ENCODE measurements at places on chromosomes 1 and 21. TPM values are rescaled to one million over a fixed set of nuclear protein-coding genes. Genes with fewer than 3 reads are reported as not detected.

GRCh38 chr1:76140227-76140626 lies 65.7 kb downstream of the ST6GALNAC3 start:
- H3K4me1 ChIP-seq, result no peaks in the 10 kb centered on the region
- no peaks in the 10 kb centered on the region for H3K27me3 ChIP-seq
- H3K36me3 ChIP-seq, result no peaks in the 10 kb centered on the region
- no peak for DNase-seq

The ADAMTS5 gene
- total RNA-seq, result not detected

DNA sequence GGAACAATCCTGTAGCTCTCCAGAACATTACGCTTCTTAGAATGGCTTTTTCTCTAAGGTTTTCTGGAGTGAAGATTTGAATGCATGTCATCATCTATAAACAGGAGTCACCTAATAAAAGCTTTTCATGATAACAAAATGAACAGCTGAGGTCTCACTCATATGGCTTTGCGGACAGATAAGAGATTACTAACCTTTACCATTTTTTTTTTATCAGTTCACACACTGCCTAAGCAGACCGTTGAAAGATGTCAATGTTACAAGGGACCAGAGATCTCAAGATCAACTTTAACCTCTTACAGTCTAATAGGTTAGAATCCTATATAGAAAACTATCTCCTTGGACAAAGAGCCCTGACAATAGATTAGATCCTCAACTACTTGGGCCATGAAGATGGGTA lies 41.4 kb downstream of the SCMH1 start:
- no peak for DNase-seq
- no peaks in the 10 kb centered on the region for H3K27me3 ChIP-seq
- H3K4me3 ChIP-seq, result no peak overlapping the region
- H3K27ac ChIP-seq, result no peak overlapping the region
- peaks cover 20% of the 10 kb centered on the region for H3K36me3 ChIP-seq
- no peaks in the 10 kb centered on the region for H3K4me1 ChIP-seq

- H3K4me3 ChIP-seq, result no peak overlapping the region
- H3K36me3 ChIP-seq, result no peaks in the 10 kb centered on the region
- no peak for DNase-seq
These were observed 134.7 kb downstream of the ST6GALNAC3 start for GRCh38 chr1:76209238-76209637.

The CD52 gene
- total RNA-seq, result 217 TPM

- no peak overlapping the region for H3K27ac ChIP-seq
- peak overlapping the region; percentile 43 for H3K4me3 ChIP-seq
- DNase-seq, result peak; percentile 44
- peaks cover 23% of the 10 kb centered on the region for H3K27me3 ChIP-seq
These were observed 18.5 kb upstream of the SAMD11 start for GRCh38 chr1:905071-905749.

The STK40 gene
- 51.3 TPM for total RNA-seq

The TTC4 gene
- total RNA-seq, result 34.4 TPM

GRCh38 chr1:151199873-151200581 lies 1.7 kb downstream of the PIP5K1A start:
- H3K36me3 ChIP-seq, result peaks cover 34% of the 10 kb centered on the region
- H3K4me3 ChIP-seq, result peak overlapping the region; percentile 98
- DNase-seq, result peak; percentile 51
- peaks cover 41% of the 10 kb centered on the region for H3K4me1 ChIP-seq
- peak overlapping the region; percentile 100 for H3K27ac ChIP-seq
- H3K27me3 ChIP-seq, result no peaks in the 10 kb centered on the region

The PLD5 gene
- total RNA-seq, result not detected

DNA sequence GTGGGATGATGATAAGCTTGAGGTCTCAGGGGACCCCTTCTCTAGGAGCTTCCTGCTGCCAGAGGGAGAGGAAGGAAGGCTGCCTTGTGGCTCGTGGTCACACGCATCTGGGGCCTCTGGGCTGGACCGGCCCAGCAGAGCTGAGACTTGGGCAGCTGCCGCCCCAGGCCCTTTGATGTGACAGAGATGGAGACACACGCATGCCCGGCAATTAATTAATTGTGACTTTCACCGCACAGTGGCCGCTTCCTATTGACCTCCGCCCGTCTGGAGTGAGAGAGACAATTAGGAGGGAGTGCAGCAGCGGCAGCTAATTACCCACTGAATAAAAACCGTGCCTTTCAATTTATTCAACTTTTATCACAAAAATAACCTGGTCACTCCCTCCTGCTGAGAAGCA lies 16.6 kb upstream of the C1QA start:
- no peak overlapping the region for H3K27ac ChIP-seq
- H3K4me1 ChIP-seq, result no peaks in the 10 kb centered on the region
- no peak for DNase-seq
- H3K27me3 ChIP-seq, result peaks cover 23% of the 10 kb centered on the region
- H3K4me3 ChIP-seq, result no peak overlapping the region
- no peaks in the 10 kb centered on the region for H3K36me3 ChIP-seq

The ZNF648 gene
- not detected for total RNA-seq

DNA sequence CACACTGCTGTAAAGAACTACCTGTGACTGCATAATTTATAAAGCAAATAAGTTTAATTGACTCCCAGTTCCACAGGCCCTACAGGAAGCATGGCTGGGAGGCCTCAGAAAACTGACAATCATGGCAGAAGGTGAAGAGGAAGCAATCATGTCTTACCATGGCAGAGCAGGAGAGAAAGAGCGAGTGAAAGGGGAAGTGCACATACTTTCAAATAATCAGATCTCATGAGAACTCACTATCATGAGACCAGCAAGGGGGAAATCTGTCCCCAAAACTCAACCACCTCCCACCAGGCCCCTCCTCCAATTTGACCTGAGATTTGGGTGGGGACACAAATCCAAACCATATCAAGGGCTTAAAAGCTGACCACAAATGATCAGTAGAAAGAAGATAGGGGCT lies 493.2 kb downstream of the PTPRC start:
- no peaks in the 10 kb centered on the region for H3K27me3 ChIP-seq
- no peak for DNase-seq
- H3K27ac ChIP-seq, result no peak overlapping the region
- no peaks in the 10 kb centered on the region for H3K36me3 ChIP-seq
- no peak overlapping the region for H3K4me3 ChIP-seq

DNA sequence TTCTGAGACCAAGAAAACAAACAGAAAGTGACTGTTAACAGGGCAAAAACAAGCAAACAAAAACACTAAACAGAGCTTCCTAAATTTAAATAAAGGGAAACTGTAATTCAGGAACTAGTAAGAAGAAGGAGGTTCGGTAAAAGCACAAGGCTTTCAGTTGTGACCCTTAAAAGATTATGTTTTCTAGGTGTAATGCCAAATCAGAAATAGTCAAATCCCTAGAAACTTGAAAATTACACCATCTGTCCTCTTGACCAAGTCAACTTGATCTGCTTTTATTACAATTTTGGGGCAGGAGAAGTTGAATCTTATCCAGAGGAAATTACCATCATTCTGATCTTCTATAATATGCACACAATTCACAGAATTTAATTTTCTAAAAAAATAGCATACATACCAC lies 754.0 kb upstream of the ADGRL4 start:
- H3K4me3 ChIP-seq, result no peak overlapping the region
- no peak overlapping the region for H3K27ac ChIP-seq
- H3K36me3 ChIP-seq, result no peaks in the 10 kb centered on the region
- H3K4me1 ChIP-seq, result no peaks in the 10 kb centered on the region

DNA sequence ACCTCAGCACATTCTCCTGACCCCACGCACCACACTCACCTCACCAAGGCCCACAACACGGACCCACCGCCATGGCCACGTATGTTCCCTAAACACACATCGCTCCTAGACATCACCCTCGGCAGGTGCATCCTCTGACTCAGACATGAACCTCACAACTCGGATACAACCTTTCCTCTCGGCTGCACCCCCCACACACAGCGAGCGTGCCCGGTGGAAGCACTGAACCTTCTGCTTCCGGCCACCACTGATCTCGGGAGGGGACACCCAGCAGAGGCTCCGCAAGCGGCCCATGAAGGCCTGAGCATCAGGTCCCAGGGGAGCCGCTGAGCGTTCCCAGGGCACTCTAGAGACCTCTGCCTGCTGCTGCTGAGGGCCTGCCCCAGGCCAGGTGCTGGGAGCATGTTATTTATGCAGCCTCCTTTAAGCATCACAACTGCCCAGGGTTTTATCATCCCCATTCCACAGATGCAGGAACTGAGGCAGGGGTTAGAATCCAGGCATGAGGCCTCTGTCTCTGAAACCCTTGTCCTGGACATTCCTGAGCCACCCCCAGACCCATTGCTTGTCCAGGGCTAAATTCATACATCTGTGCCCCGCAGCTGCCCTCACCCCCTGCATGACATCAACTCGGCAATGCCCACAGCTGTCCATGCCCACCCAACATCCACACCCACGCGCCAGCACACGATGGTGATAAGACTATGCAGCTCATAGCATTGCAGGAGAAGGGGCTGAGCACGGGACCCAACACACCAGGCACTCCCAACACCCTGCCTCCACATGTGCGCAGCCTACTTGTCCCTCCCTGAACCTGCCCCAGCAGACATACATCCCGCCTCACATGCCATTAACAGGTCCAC lies 27.0 kb downstream of the SDC3 start:
- peaks cover 14% of the 10 kb centered on the region for H3K27me3 ChIP-seq
- H3K36me3 ChIP-seq, result no peaks in the 10 kb centered on the region
- peak; percentile 34 for DNase-seq
- no peak overlapping the region for H3K4me3 ChIP-seq

The CAMSAP2 gene
- 2.3 TPM for total RNA-seq

The MOV10 gene
- 87.5 TPM for total RNA-seq

The CNIH3 gene
- 1.5 TPM for total RNA-seq

The ANKRD65 gene
- not detected for total RNA-seq

The PLA2G2C gene
- total RNA-seq, result 0.43 TPM

- DNase-seq, result peak; percentile 26
- no peak overlapping the region for H3K4me3 ChIP-seq
- no peak overlapping the region for H3K27ac ChIP-seq
These were observed 80.0 kb downstream of the USP25 start for GRCh38 chr21:15809818-15810217.

GRCh38 chr1:81446000-81446669 lies 354.6 kb upstream of the ADGRL2 start:
- no peaks in the 10 kb centered on the region for H3K4me1 ChIP-seq
- no peaks in the 10 kb centered on the region for H3K36me3 ChIP-seq
- H3K27me3 ChIP-seq, result no peaks in the 10 kb centered on the region
- DNase-seq, result no peak
- no peak overlapping the region for H3K4me3 ChIP-seq

The NAV1 gene
- total RNA-seq, result 1.9 TPM

GRCh38 chr1:165152727-165153126 lies 203.8 kb downstream of the LMX1A start:
- H3K27ac ChIP-seq, result no peak overlapping the region
- H3K36me3 ChIP-seq, result no peaks in the 10 kb centered on the region
- H3K4me3 ChIP-seq, result no peak overlapping the region
- no peak for DNase-seq

- no peak overlapping the region for H3K4me3 ChIP-seq
- DNase-seq, result no peak
- H3K27me3 ChIP-seq, result no peaks in the 10 kb centered on the region
- no peaks in the 10 kb centered on the region for H3K36me3 ChIP-seq
- H3K27ac ChIP-seq, result no peak overlapping the region
These were observed 46.5 kb upstream of the TENT5B start for GRCh38 chr1:27058966-27059669.

GRCh38 chr1:66346057-66346795 lies 187.7 kb upstream of the SGIP1 start:
- no peaks in the 10 kb centered on the region for H3K27me3 ChIP-seq
- H3K36me3 ChIP-seq, result peaks cover 36% of the 10 kb centered on the region
- H3K4me1 ChIP-seq, result peaks cover 89% of the 10 kb centered on the region
- DNase-seq, result no peak
- H3K27ac ChIP-seq, result peak overlapping the region; percentile 90

DNA sequence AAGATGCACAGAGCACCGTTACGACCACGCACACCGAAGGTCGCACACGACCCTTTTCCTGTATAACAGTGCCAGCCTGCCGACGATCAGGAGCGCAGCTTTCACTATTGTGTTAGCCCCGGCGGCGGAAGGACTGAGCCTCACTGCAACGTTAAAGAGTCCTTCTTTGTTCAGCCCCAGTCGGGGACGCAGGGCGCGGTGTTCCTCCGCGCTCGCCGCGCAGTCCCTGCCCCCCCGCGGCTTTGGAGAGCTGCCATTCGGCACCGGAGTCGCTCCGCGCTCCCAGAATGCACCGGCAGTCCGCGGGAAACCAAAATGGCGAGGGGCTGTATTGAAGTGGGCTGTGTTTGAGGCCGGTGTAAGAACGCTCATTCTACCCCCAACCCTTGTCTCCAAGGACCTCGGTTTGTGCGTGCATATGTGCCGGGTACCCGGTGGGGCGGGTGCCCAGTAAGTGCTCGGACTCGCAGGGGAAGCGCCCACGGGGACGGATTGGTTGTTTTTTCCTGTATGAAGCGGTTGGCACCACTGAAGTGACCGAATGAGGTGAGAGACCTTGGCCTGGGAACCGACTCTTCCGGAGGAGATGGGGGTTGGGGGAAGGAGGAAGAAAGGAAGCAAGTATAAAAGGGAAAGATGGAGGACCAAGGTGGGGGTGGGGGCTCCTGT lies at the start of gene MTF2:
TSS of gene MTF2 (plus strand) at position 298 of the 669 bp plus-strand sequence. CDS start at position 542, 244 bp downstream.
- H3K36me3 ChIP-seq, result peaks cover 19% of the 10 kb centered on the region
- peak within 1 kb of the TSS; percentile 94 for H3K4me3 ChIP-seq
- H3K27me3 ChIP-seq, result no peaks in the 10 kb centered on the region
- peak; percentile 97 for DNase-seq

The ITLN2 gene
- not detected for total RNA-seq

DNA sequence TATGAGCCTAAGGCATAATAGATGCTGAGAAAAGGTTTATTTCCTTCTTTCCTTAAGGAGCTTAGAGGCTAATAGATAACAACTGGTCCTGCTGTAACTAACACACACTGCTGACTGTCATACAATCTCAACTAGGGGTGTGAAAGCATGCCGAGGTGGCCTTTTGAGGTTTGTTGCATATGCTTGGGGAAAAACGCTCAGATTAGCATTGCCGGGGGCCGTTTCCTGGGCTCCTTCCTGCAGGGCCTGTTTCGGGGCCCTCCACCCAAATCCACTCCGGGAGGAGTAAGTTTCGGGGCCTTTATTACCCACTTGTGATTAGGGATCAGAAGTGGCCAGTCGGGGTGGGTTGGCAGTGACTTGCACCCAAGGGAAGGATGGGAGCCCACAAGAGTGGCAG lies 27.2 kb upstream of the RCSD1 start:
- H3K27ac ChIP-seq, result peak overlapping the region; percentile 65
- no peak overlapping the region for H3K4me3 ChIP-seq
- H3K36me3 ChIP-seq, result peaks cover 6% of the 10 kb centered on the region
- H3K4me1 ChIP-seq, result peaks cover 37% of the 10 kb centered on the region

DNA sequence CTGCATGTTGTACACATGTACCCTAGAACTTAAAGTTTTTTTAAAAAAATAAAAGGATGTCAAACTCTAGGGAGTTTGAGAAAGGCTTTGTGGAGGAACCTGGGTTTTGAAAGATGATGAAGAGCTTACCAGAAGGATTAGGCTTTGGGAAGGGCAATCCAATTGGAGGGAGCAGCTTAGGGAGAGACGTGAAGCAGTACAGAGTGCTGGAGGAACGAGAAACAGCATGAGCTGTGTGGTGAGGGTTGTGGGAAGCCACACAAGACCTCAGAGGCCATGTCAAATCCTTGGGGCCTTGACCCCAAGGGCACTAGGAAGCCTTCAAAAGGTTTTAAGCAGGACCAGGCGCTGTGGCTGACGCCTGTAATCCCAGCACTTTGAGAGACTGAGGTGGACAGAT lies 8.4 kb upstream of the KPNA6 start:
- DNase-seq, result no peak
- H3K4me1 ChIP-seq, result peaks cover 1% of the 10 kb centered on the region
- H3K27me3 ChIP-seq, result no peaks in the 10 kb centered on the region
- H3K36me3 ChIP-seq, result peaks cover 23% of the 10 kb centered on the region
- H3K4me3 ChIP-seq, result no peak overlapping the region

The TDRD10 gene
- not detected for total RNA-seq
